Epithelial cell of prostate (primary cell): ENCODE measurements at places on chromosomes 13 and 19.

DNA sequence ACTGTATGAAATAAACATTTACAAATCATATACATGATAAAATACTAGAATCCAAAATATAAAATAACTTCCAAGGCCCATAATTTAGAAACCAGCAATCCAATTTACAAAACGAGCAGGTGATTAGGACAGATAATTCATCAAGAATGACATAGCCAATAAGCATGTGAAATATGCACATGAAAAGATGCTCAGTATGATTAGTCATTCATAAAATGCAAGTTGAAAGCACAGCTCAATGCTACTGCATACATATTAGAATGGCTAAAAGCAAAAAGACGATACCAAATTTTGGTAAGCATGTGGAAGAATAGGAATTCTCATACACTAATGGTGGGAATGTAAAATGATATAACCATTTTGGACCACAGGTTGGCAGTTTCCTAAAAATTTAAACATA, 837.2 kb upstream of the MIR17HG start:
- DNase-seq = no peak

DNA sequence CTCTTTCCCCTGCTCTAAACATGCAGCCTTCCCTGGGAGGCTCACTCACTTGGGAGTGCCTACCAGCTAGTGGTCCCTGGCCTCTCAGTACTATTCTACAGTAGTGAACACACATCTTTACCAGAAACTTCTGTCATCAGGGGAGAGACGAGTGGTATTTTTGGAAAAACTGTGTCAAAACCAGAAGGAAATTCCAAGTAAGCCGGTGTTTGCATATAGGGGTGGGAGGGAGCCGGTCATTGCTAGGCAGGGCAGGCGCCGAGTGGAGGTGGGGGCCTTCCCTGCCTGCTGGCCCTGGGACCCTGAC, 7.0 kb downstream of the RPS9 start:
- no peak for DNase-seq

DNA sequence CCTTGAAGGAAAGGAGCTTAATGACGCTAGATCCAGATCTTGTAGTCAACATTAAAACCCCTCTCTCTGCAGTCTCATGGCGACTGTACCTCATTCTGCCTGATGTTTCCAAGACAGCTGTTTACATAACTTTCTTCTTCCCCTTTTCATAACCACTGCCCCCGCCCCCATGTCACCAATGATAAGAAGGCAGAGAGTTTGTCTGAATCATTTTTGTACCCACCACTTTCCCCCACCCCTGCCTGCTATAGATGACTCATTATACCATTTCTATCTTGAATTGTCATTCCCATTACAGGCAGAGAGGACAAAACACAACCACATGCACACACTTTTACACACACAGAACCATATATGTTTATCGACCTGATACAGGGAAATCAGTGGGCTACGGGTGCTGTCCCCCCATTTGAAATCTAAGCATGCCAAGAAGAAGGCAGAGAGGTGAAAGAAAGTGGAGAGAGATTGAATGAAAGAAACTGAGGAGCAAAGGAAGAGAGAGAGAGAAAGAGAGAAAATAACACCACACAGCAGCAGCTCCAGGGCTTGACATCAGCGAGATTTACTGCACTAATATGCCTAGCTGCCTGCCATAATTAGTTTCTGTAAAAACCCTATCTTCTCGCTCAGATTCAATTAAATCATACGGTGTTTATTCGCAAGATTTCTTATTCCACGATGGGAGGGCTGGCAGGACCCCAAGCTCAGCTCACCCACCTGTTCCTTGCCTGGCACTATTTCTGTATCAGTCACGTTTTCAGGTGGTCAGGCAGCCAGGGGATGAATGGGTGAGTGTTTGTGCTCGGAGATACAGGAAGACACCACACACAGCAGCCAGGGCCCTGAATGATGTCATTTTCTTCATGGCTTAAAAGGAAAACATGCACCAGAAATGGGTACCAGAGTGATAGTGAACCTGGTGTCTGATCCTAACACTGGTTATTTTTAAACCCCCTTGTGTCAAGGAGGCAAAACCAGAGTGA, 114.3 kb upstream of the SERP2 start:
- no peak for DNase-seq

- no peak for DNase-seq
These were observed 1.0 kb downstream of the PRMT1 start for GRCh38 chr19:49677901-49678674.

GRCh38 chr19:53881482-53882390, at the start of gene PRKCG:
Gene PRKCG, plus strand, starts transcription at chr19:53882197. Its CDS starts 298 bp downstream, at chr19:53882495.
- no peak for DNase-seq

GRCh38 chr13:34507630-34508029, 434.4 kb upstream of the NBEA start:
- no peak for DNase-seq

- no peak for DNase-seq
These were observed 12.8 kb downstream of the KCTD12 start for GRCh38 chr13:76873445-76873844.

DNA sequence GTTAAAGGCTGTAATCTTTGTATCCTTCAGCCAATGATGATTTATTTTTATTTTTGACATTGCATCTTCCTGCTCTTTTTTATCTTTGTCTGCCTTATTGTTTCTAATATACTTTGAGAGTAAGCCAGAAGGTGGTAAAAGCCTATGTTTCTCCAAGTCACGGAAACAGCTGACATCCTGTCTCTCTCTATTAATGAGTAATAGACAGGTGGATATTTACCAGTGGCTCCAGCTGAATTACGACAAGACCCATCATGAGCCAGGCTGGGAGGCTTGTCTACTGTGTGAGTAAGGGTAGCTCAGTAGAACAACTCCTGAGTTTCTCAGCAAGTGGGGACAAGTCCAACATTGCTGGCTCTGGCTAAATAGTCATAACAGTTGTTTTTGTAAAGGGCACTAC, 166.6 kb downstream of the NDFIP2 start:
- DNase-seq = peak; percentile 99

DNA sequence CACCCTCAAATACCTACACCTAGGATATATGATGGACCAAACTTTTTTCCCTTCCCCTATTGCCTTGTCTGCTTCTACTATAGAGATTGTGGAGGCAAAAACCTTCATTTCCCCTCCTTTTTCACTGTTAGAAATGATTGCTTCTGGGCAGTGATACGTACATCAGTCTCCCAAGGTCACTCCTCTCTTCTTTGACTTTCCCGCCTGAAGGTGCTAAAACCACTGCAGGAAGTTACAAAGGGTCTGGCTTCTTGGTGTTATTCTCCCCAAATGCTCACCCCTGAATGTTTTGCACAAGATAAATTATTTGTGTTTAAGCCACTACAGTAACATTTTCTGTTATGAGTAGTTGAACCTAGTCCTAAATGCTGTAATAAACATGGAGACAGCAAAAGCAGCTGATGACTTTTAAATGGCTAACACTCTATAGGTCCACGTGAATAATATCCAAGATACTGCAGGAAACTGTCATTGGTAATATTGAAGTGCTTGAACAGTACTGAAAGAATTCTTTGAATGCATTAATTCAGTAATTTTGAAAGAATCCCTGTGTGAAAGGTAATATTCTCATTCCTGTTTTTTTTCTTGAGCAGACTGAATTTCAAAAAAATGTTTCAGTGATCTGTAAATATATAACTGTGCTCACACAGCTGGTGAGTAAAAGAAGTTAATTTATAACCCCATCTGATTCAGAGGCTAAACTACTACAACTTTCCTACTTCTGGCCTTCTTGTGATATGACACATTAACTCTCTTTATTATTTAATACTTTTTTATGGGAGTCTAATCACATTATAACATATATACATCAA, 865.1 kb downstream of the EFNB2 start:
- no peak for DNase-seq

GRCh38 chr19:42831221-42832019, 48.1 kb downstream of the PSG1 start:
- DNase-seq = peak; percentile 80

DNA sequence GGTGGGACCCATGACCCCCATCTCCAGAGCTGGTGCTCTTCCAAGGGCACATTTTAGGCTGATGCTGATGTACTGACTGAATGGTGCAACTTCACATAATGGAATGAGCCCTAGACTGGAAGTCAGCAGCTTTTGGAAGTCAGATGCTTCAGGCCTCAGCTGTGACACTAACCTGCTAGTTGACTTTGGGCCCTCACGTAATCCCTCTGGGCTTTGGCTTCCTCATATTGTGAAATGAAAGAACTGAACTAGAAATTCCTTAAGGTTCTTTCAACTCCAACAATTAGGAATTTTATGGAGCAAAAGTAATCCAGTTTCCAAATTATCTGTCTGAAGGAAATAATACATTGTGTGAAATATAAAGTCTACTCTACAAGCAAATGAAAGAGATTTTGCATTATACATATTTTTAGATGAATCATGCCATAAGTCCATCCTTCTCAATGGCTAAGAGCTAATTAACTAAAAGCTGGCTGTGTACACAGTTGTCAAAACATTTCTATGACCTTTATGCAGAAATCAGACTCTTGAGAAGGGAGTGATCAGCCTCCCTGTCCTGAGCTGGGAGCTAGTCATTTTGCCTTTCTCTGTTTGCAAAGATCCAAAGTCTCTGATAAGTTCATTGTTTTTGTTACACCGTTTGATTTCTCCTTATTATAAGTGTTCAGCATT, 204.2 kb downstream of the DCLK1 start:
- DNase-seq = no peak

- DNase-seq = no peak
These were observed 141.2 kb downstream of the LHFPL6 start for GRCh38 chr13:39461685-39462266.

GRCh38 chr19:18435842-18436670, 1.9 kb downstream of the ISYNA1 start:
- DNase-seq = no peak

GRCh38 chr13:77545626-77546412, 10.3 kb downstream of the SCEL start:
- DNase-seq = no peak

- no peak for DNase-seq
These were observed 26.5 kb upstream of the HOMER3 start for GRCh38 chr19:18967358-18968146.

DNA sequence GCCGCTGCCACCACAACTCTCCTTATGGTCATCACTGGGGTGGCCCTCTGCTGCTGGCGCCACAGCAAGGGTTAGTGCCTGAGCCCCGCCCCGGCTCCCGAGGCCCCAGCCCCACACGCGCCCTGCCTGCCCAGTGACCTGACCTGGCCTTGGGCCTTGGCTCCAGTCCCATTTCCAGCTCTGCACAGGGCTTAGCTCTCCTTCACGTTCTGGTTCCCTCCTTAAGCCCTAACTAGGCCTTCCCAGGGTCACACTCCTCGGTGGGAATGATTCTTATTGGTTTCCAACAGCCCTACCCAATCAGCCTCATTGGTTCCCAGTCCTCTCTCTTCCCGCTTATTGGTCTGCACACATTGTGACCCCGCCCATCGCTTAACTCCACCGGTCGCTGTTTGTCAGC, 5.8 kb downstream of the KIRREL2 start:
- DNase-seq = no peak

- DNase-seq = no peak
These were observed 9.4 kb upstream of the KBTBD7 start for GRCh38 chr13:41203810-41204209.

DNA sequence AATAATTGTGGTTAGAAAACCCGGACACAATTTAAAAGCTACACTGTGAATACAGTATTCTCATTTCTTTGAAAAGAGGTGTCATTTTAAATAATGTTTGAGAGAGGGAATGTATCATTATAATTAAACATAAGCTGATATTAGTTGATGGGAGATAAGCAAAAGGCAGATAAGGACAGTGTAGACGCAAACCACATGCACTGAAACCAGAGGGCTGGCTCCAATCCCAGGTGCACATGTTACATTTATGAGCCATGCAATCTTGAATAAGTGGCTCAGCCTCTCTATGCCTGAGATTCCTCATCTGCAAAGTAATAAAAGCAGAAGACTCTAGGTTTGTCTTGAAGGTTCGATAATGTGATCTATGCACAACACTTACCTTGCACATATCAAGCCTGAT, 238.7 kb downstream of the EFNB2 start:
- DNase-seq = no peak

GRCh38 chr19:53868091-53868891, 608 bp downstream of the MYADM start:
- no peak for DNase-seq

DNA sequence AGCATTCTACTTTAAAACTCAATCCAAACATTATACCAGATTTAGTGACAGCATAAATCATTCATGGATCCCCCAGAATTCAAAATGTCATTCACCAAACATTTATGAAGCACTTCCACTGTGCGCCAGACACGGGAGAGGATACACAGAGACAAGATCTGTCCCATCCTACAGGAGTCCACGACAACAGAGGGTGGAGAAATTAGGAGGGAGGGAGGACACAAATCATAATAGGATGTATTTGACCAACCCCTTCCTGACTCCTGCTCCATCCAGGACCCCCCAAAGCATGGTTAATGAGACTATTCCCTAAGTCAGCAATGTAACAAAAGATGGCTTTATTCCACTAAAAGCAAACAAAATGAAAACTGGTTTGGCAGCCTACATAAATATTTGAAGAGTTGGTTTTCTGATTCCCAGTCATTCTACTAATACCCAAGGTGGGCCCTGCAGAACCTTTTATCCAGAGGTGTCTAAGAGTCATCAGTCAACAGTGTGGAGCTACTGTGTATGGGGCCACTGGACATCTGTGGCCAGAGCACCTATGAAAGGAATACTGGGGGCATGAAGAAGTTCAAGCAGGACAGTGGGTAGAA, 62.8 kb upstream of the DOCK9 start:
- DNase-seq = no peak

DNA sequence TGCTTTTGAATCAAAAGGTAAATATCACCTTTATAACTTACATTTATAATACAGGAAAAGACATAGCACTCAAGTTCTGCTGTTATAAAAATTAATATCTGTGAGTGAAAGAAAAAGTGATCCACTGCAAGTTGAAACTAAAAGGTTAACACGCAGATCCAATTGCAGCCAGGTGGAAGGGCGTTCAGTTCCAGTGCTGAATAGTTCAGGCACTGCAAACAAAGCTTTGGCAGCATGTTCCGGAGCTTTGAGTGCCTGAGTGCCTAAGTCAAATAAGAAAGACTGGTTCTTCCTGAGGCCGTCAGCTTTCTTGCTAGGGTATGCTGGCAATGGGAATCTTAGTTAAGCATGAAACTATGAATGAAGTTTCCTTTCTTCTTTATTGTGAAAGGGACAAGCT, 200.3 kb downstream of the LMO7 start:
- DNase-seq = no peak

- DNase-seq = no peak
These were observed 34.5 kb downstream of the PLEKHJ1 start for GRCh38 chr19:2201473-2202148.

- no peak for DNase-seq
These were observed 27.4 kb downstream of the CEBPA start for GRCh38 chr19:33274663-33275558.

DNA sequence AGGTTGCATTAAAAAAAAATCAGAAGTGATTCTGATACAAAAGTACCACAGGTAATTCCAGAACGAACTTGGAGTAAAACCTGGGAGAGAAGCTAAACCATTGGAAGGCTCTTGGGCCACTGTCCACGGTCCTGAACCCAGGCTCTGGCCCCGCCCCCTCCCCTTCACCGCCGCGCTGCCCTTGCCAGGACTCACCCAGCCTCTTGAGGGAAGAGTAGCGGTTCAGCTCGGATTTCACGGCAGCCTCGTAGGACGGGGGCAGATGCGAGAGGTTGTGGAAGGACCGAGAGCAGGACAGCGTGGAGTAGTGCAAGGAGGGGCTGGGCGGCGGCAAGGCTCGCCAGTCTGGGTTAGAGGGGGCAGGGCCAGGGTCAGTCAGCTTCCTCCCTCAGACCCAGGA, 5.7 kb downstream of the SHISA7 start:
- DNase-seq = no peak
